ENCODE measurements at places on chromosomes 3 and 15. TPM values are rescaled to one million over a fixed set of nuclear protein-coding genes. Genes with fewer than 3 reads are reported as not detected.

C2CD4B gene
- total RNA-seq, result not detected

CIDEC gene
- total RNA-seq, result 0.18 TPM

TMEM266 gene
- not detected for total RNA-seq

BMF gene
- 5.1 TPM for total RNA-seq

KNG1 gene
- total RNA-seq, result not detected

MYRIP gene
- not detected for total RNA-seq

C3orf85 gene
- not detected for total RNA-seq

UNC13C gene
- total RNA-seq, result not detected

UROC1 gene
- not detected for total RNA-seq

PARP6 gene
- 47.3 TPM for total RNA-seq

APOD gene
- not detected for total RNA-seq

DNA sequence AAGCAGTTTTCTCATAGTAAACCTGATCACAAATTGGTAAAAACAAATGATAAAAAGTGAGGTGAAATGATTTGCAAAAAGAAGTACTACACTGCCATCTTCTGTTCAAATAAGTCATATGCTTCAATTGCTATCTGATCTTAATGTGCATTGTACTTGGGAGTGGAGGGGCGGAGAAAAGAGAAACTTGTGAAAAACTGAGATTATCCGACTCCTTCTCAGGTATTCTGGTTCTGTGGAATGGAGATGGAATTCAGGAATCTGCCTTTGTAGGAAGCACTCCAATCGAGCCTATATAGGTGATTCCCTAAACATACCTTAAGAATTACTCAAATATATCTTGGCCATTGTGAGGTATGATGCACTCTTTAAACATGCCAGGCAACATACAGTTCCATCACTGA, 180.6 kb downstream of the CHL1 start:
- no peak for DNase-seq

GRCh38 chr3:30553641-30554316, 52.6 kb upstream of the TGFBR2 start:
- DNase-seq, result peak; percentile 5

- DNase-seq, result no peak
Measured at GRCh38 chr3:57927916-57928315, 80.3 kb upstream of the FLNB start.

DNA sequence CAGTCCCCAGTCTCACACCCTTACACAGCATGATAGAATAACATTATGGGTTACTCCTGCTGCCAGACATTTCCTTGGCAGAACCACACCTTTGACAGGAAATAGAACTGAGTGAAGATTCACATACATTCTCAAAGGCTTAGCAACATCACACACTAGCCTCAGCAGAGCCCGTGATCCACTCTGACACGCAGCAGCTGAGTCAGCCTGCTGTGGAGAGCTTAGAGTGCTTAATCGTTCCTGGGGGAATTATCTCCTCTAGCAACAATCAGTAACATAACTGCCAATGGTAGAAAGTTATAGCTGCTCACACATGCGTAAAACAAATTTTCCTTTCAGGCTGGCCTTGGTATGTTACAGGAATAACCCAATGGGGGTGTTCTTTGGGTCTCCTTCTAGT, 382.1 kb downstream of the GAP43 start:
- DNase-seq, result no peak

- no peak for DNase-seq
Measured at GRCh38 chr3:112699436-112699978, 58.6 kb upstream of the CCDC80 start.

- no peak for DNase-seq
Measured at GRCh38 chr3:88863196-88863595, 244.2 kb upstream of the EPHA3 start.

GRCh38 chr3:114364806-114365654, 71.2 kb downstream of the TIGIT start:
- DNase-seq, result no peak

DNA sequence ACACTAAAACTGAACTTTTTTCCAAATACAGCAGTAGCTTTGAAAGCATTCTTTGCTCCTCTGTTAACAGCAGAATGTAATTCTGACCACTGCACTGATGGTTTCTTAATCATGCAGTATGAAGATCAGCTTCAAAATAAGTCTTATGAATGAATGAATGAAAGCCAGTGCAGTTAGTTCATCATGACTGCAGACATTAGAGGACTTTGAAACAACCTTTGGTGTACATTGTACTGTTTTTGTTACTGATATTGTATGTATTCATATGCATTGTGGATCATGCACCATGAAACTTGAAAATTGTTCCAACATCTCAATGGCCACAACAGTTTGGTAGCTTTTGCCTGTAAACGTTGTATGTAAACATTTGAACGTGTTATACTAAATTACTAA, 1.3 kb upstream of the TNIK start:
- no peak for DNase-seq

GRCh38 chr15:63156086-63156710, 1.1 kb downstream of the RPS27L start:
- DNase-seq, result no peak

GRCh38 chr3:13654330-13655060, 105.6 kb downstream of the FBLN2 start:
- DNase-seq, result peak; percentile 46

DNA sequence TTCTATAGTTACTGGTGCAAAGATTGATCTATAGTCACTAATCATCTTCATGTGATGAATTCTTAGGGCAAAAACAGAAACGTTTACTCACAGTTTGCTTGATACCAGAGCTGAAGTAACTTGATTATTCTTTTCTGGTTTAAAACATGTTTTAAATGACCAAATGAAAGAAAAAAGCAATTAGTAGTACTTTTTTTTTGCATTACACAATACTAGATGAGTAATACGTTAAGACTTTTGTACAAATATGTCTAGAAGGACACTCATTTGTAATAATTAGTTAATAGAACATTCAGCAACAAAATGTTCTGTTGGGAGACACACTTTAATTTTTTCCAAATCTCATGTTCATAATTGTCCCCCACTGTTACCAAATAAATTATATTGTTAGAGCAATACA, 523.2 kb downstream of the SOX2 start:
- DNase-seq, result no peak

DNA sequence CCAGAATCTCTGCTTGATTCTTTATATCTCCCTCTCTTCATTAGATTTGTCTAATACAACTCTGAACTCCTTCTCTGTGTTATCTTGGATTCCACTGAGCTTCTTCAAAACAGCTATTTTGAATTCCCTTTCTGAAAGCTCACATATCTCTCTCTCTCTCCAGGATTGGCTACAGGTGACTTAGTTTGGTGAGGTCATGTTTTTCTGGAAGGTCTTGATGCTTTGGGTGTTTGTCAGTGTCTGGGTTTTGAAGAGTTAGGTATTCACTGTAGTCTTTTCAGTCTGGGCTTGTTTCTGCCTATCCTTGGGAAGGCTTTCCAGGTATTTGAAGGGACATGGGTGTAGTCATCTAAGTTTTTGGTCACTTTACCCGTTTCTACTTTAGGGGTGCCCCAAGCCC, 781.8 kb downstream of the FHIT start:
- DNase-seq, result no peak

DNA sequence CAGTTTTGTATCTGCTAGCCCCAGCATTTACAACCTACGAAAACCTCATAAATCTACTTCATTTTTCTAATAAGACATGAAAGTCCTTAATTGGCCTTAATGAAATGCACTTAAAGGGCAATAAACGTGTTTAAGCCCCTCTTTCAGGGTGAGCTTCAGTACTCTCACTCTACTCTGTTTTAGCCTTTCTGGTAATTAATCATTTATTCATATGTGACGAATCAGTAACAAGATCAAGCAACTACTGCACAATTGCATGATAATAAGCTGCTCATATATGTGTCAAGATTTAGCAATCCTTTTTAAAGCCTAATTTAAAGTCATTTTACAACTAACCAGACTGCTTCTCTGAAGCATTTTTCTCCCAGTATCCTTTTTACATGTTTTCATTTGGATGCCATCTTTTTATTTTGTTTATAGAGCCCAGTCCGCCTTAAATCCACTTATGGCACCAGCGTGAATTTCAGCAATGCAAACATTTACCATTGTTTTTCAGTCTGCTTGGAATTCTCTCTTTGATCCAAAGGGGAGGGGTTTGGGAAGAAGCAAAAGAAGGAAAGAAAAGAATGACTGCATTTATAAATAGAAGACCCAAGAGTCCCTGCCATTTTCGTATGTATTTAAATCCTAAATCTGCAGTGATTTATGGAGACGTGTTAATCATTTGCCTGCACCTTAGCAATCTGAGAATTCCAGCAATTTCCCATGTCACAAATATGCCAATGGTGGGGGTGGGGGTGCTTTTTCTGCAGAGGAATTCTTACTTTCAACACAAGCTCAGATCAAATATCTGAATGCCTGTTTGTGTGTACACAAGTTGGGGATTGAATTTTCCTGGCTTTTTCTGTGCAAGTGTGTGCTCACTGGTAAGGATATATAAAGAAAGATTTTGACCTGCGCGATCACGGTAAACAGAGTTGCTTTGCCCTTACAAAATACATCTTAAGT, 230.8 kb upstream of the TBC1D5 start:
- no peak for DNase-seq

DNA sequence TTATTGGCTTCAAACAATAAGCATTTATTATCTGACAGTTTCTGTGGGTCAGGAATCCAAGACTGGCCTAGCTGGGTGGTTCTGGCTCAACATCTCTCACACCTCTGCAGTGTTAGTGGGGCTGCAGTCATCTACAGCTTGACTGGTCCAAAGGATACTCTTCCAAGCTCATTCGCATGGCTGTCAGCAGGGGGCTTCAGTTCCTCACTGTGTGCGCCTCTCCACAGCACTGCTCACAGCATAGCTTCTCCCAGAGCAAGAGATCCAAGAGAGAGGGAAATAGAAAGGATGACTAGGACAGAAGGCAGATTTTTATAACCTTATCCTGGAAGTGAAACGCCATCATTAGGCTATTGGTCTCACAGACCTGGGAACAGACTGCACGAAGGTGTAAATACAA, 64.2 kb downstream of the MAGI1 start:
- no peak for DNase-seq

DNA sequence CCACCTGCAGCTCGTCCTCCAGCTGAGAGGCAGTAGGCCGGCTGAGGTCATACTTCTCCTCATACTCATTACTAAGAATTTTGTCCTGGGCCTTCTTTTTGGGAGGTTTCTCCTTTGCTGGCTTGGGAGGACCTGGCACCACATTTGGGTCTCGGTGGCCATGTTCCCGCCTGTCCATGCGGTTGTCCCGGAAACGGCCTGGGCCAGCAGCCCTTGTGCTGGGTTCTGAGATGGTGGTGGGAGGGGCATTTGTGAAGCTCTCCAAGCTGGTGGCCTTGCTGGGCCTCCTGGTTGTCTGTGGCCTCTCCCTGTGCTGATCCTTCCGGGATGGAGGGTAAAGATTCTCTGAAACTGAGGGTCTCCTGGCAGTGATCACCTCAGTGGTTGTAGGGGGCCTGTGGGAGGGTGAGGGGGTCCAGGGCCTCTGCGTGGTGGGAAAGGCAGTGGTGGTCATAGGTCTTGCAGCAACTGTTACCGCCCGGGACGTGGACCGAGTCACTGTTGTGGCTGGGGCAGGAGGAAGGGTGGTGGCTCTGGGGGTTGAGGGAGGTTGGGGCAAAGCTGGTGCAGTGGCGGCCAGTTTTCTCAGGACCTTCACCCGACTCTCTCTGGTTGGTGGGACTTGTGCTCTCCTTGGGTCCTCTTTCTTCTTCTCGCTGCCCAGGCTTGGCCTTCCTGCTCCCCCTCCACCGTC, 2.5 kb downstream of the CCDC80 start:
- no peak for DNase-seq

GRCh38 chr3:42504334-42505127, 2.1 kb downstream of the VIPR1 start:
- no peak for DNase-seq

DNA sequence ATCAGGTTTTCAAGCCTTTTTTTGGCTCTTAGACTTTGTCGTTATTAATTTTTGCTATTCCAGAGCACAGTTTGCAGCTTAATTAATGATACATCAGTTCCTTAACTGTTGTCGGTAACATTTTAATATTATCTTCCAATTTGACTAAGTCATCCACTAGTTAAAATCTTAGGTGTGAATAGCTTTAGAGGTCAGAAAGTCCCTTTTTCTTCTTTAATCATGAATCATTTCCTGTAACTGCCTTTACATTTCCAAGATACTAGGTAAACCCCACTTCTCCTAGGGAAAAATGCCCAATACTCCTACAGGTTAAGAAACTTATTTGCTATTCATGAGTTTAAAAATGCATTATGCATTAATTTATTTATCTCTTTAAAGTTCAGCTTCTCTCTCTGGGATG, 260.9 kb upstream of the CFAP20DC start:
- no peak for DNase-seq

- DNase-seq, result no peak
Measured at GRCh38 chr3:72789786-72790185, 58.5 kb downstream of the SHQ1 start.

- no peak for DNase-seq
Measured at GRCh38 chr3:98531622-98532274, at the start of gene GPR15. Gene GPR15, plus strand, starts transcription at chr3:98531978. Its CDS starts 56 bp downstream, at chr3:98532034.

DNA sequence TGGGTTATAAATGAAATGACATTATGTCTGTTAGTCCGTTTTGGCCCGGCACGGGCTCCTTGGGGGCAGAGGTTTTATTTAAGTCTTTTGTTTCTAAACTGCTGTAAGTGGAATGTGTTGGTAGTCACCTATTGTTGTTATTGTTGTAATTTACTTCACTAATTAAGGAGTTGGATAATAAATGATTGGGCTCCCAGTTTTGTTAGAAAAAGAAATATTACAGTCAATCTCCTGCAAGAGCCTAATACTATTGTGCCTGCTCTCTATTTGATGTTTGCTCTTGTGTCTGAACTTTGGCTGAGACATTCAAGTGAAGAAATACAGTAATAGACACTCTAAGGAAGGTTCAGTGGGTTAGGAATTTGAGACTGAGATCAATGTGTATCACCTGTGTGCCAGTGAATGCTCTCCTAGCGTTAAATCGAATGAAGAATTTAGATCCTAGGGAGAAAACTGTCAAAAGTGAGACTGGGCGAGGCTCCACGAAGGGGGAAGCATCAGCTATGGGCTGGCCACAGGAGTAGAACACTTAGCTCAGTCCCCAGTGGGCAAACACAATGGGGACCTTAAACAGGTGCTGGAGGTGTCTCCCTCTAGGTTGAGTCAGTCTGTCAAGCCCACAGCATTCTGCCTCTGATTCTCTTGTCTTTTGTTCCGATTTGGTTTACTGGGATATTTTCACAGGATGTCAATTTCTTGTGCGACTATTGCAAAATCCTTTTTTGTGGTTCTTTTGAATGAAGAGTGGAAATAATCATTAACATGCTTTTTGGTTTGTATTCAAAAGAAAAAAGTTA, 1.2 kb downstream of the ROBO2 start:
- no peak for DNase-seq

GRCh38 chr15:50556642-50557371, 10.3 kb upstream of the USP50 start:
- no peak for DNase-seq

GRCh38 chr3:171058058-171058457, 31.5 kb upstream of the SLC2A2 start:
- no peak for DNase-seq

DNA sequence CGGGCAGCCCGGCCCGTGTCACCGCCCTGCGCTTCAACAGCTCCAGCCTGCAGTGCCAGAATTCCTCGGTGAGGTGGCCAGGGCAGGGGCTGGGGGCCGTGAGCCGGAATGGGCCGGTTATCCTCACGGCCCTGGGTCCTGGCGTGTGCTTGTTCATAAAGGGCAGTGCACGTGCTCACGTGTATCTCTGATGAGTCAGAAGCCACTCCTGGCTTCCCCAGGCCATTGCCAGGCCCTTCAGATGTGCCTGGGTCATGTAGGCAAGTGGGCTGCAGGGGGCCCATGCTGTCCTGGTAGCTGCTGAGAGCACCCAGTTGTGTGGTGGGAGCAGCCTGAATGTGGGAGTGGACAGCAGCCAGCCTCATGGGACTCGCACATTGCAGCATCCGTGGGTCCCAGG, 29.2 kb downstream of the PLXNA1 start:
- DNase-seq, result no peak

Measured in activated naive CD8-positive, alpha-beta T cell treated with anti-CD3 and anti-CD28 coated beads for 36 hours (primary cell).